Progenitor cell of endocrine pancreas (in vitro differentiated cells): ENCODE measurements at places on chromosomes 4 and X. TPM values are rescaled to one million over a fixed set of nuclear protein-coding genes. Genes with fewer than 3 reads are reported as not detected.

The PASD1 gene
- total RNA-seq: not detected in 2 replicates

The CT45A1 gene
- total RNA-seq: not detected in 2 replicates

The RGS12 gene
- total RNA-seq: 102 and 106 TPM in 2 replicates

The GLRB gene
- total RNA-seq: 9.3 and 11.9 TPM in 2 replicates

The GSX2 gene
- not detected in 2 replicates for total RNA-seq

The ABCG2 gene
- total RNA-seq: 2.3 and 2.6 TPM in 2 replicates

The RAB33A gene
- 0.60 and 0.87 TPM in 2 replicates for total RNA-seq

The RPL36A gene
- 306 and 310 TPM in 2 replicates for total RNA-seq

The PPARGC1A gene
- 0.93 and 3.7 TPM in 2 replicates for total RNA-seq

The TTC29 gene
- 3.1 and 3.8 TPM in 2 replicates for total RNA-seq

The UCP1 gene
- total RNA-seq: not detected in 2 replicates

The RASGEF1B gene
- total RNA-seq: 10.2 and 12.0 TPM in 2 replicates

The CSAG1 gene
- total RNA-seq: not detected in 2 replicates

The TMEM144 gene
- total RNA-seq: 11.9 and 15.4 TPM in 2 replicates

The GEMIN8 gene
- total RNA-seq: 22.7 and 25.4 TPM in 2 replicates

The MAGEC1 gene
- total RNA-seq: not detected in 2 replicates
